ENCODE measurements at places on chromosomes 5 and 9. TPM values are rescaled to one million over a fixed set of nuclear protein-coding genes. Genes with fewer than 3 reads are reported as not detected.

The CREBRF gene
- total RNA-seq = 25.4 TPM

- H3K4me1 ChIP-seq = no peaks in the 10 kb centered on the region
- H3K36me3 ChIP-seq = no peaks in the 10 kb centered on the region
- H3K27ac ChIP-seq = no peak overlapping the region
These were observed 66.5 kb upstream of the HSPA9 start for GRCh38 chr5:138641547-138642298.

DNA sequence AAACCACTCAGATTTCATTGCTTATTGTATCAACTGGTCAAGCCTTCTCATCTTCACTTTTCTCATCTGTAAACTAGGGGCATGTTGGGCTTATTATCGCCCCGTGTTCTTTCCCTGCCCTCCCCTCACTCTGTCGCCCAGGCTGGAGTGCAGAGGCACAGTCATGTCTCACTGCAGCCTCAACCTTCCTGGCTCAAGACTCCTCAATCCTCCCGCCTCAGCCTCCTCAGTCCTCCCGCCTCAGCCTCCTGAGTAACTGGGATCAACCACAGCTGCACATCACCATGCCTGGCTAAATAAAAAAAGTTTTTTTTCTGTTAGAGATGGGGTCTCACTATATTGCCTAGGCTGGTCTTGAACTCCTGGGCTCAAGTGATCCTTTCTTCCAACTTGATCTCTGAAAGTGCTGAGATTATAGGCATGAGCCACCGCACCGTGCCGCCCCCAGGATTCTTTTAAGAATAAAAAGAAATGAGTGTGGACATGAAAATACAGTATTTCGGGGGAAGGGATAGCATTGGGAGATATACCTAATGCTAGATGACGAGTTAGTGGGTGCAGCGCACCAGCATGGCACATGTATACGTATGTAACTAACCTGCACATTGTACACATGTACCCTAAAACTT, 2.0 kb downstream of the MAML1 start:
- H3K4me3 ChIP-seq = peak overlapping the region; percentile 96
- no peak for DNase-seq
- H3K4me1 ChIP-seq = peaks cover 53% of the 10 kb centered on the region
- peaks cover 57% of the 10 kb centered on the region for H3K36me3 ChIP-seq
- H3K27ac ChIP-seq = peak overlapping the region; percentile 53

- H3K27me3 ChIP-seq = peaks cover 2% of the 10 kb centered on the region
- H3K4me1 ChIP-seq = no peaks in the 10 kb centered on the region
- no peaks in the 10 kb centered on the region for H3K36me3 ChIP-seq
- H3K4me3 ChIP-seq = no peak overlapping the region
- DNase-seq = no peak
These were observed 199.2 kb upstream of the GDNF start for GRCh38 chr5:38039091-38039490.

The PCDHB11 gene
- total RNA-seq = not detected

DNA sequence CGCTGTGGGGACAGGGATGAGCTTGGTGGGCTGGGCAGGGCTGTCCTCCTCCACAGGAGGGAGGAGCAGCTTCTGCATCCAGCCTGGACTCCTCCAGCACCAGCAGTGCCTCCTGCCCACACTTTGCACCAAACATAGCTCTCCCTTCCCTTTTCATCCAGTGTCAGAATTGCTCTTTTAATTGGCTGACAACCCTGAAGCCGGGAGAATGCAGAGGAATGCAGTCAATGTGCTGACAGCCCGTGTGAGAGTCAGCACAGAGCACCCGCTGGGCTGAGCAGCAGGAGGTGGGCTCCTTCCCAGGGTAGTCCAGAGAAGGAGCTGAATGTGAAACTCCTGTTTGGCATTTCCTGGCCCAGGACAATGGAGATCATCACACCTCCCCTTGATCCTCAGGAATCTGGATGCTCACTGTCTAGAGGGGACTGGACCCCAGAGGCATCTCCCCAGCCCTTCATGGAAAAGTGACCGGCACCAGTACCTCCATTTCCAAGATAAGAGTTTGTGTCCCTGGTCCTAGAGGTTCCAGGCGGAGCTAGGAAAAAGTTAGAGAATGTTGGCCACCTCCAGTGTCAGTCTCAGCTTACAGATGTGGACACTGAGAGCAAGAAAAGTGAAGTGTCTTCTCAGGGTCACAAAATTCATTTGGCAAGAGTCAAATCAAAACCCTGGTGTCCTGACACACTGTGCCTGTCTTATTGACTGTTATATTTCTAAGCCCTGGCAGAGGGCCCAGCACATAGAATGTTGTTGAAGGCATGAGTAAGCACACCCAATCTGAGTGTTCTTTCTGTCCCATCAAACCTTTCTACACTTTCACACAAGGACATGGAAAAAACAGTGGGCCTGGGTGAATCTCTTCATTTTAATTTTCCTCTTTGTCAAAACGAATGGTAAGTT, 202.1 kb downstream of the SNX18 start:
- H3K27me3 ChIP-seq = no peaks in the 10 kb centered on the region
- no peak for DNase-seq
- peaks cover 44% of the 10 kb centered on the region for H3K4me1 ChIP-seq
- peak overlapping the region; percentile 26 for H3K27ac ChIP-seq

DNA sequence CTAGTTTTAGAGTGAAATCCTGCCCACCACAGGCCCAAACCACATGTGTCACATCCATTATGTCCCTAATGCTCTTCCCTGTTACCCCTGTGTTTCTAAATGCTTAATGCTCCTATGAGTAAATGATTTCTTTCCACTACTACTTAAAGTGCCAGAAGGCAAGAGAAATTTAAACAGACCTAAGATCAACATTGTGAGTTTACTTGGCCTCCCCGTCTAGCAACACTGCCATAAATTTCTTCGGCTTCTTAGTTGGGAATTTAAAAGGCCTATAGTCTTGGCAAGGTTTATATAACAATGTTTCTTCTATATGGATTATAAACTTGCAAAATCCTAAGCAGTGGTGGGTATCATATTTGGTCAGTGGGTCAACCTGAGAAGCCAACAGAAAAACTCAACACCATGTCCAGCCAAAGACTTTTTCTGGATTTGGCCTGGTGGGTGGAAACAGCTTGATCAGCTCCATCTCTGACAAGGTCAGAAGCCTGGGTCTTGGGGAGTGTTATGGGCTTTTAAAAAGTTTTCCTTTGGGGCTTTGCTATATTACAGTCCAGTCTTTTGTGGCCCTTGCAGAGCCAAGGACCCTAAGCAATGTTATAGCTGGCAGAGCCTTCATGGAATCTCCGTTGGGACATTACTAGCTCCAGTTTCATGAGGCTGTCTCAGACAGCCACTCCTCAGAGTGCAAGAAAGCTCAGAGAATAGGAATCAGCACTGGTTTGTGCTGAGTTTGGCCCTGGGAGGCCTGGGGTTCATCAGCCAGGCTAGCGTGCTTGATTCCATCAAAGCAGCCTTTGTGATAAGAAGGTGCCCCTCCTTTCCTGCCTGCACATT, 119.8 kb downstream of the PRDM6 start:
- H3K27ac ChIP-seq = no peak overlapping the region
- H3K36me3 ChIP-seq = no peaks in the 10 kb centered on the region
- no peak for DNase-seq
- no peak overlapping the region for H3K4me3 ChIP-seq

The BICD2 gene
- 27.0 TPM for total RNA-seq

The SOWAHA gene
- not detected for total RNA-seq

- no peaks in the 10 kb centered on the region for H3K36me3 ChIP-seq
- H3K27me3 ChIP-seq = peaks cover 45% of the 10 kb centered on the region
- H3K27ac ChIP-seq = no peak overlapping the region
- DNase-seq = no peak
- no peak overlapping the region for H3K4me3 ChIP-seq
These were observed 31.3 kb downstream of the ANKRA2 start for GRCh38 chr5:73534011-73534644.

DNA sequence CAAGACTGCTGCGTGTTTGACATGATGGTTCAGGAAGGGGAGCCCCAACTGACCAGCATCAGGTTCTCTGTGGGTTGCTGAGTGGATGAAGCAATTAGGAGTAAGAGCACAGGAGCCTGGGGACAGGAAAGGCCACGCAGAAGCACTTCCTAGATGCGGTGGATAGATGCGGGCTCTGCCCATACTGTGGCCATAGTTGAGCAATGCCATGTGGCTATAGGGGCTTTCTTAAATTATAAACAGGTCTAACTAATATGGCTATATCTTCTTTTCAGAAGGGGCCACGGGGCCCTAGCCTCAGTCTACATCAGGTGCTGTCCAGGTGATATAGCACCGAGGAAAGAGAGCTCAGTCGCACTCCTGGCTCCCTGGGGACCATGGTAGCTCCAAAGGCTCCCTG, 198.6 kb downstream of the GADD45G start:
- H3K4me1 ChIP-seq = peaks cover 3% of the 10 kb centered on the region
- H3K27me3 ChIP-seq = peaks cover 22% of the 10 kb centered on the region
- no peaks in the 10 kb centered on the region for H3K36me3 ChIP-seq
- no peak overlapping the region for H3K4me3 ChIP-seq
- no peak for DNase-seq

GRCh38 chr9:2220036-2220435, 204.9 kb downstream of the SMARCA2 start:
- no peak for DNase-seq
- H3K4me3 ChIP-seq = no peak overlapping the region
- H3K27me3 ChIP-seq = no peaks in the 10 kb centered on the region
- no peaks in the 10 kb centered on the region for H3K4me1 ChIP-seq
- no peaks in the 10 kb centered on the region for H3K36me3 ChIP-seq
- H3K27ac ChIP-seq = no peak overlapping the region

DNA sequence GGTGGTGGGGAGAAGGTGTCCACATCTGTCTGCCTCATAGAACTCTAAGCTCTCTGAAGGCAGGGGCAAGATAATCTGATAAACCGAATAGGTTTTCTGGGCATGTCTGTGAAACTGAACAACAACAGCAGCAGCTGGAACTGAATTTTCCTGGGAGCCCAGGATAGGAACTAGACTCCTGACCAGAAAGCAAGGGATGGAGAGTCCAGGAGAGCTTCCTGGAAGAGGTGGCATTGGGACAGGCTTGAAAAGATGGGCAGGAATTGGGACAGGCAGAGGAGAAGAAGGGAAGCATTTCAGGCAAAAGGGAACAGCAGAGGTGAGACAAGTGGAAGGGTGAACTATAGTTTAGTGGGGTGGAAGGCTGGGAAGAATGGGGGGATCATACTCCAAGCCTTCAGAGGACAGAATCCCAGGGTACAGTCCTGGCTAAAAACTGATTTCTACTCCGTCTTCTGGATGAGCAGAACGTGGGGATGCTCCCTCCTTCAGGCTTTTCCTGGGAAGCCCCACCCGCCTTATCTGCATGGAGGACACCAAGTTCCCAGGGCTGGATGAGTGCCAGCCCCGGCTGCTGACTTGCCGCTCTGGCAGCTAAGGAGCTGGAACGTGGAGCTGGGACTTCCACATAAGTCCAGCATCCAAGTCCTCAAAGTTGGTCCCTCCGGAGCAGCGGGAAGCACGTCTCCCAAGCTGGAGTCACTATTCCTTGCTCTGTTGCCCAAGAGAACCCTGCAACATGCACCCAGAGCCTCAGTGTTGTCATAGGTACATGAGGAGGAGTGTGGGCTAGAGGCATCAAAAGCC, 13.9 kb upstream of the KIF12 start:
- no peaks in the 10 kb centered on the region for H3K36me3 ChIP-seq
- H3K27me3 ChIP-seq = peaks cover 8% of the 10 kb centered on the region
- no peaks in the 10 kb centered on the region for H3K4me1 ChIP-seq
- H3K27ac ChIP-seq = no peak overlapping the region
- no peak for DNase-seq
- no peak overlapping the region for H3K4me3 ChIP-seq

DNA sequence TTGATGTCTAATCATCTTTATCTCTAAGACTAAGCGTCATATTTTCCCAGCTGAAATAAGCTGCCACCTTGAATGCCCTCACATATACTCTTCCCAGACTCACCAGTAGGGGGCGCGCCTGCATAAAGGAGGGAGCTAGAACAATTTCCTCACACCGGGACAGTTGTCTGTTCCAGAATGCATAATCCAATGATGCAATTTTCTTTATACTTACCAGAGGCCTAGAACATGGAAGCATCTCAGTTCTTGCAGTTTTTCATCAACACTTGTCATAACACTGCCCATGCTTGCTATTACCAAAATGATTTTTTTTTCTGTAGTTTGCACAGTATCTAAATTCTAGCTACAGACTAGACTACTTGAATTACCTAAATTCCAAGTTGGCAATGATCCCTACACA, 203.9 kb downstream of the FRMD3 start:
- H3K27me3 ChIP-seq = no peaks in the 10 kb centered on the region
- H3K36me3 ChIP-seq = no peaks in the 10 kb centered on the region
- H3K4me3 ChIP-seq = no peak overlapping the region
- DNase-seq = peak; percentile 77
- peaks cover 4% of the 10 kb centered on the region for H3K4me1 ChIP-seq

The PTGDS gene
- total RNA-seq = 44.2 TPM

The SPINK7 gene
- not detected for total RNA-seq

The PDLIM4 gene
- total RNA-seq = not detected
